Lower leg skin (tissue), 4 donors: ENCODE measurements at places on chromosomes 4 and X.

- DNase-seq, result no peak
Measured at GRCh38 chrX:9842541-9842940, 56.3 kb downstream of the SHROOM2 start.

DNA sequence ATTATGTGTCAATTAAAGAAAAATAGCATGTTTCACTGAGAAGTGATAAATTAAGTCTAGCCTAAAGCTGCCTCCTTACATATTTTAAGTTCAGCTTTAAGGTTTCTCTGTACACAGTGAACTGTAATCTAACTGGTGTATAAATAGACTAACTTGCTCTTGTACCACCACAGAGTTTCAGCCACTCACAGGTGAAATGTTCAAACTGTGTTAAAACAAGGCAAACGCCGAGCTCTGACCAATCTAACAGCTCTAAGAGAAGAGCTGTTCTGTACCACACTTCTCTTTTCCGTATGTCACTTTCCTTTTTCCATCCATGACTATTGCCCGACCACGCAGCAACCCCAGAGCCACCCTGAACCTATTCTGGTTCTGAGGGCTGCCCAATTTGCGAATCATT lies 64.5 kb downstream of the DCHS2 start:
- no peak for DNase-seq

GRCh38 chrX:51332188-51332942 lies at the start of gene NUDT10:
Gene NUDT10, plus strand, starts transcription at chrX:51332822. Its CDS starts 144 bp downstream, at chrX:51332966.
- DNase-seq, result no peak

DNA sequence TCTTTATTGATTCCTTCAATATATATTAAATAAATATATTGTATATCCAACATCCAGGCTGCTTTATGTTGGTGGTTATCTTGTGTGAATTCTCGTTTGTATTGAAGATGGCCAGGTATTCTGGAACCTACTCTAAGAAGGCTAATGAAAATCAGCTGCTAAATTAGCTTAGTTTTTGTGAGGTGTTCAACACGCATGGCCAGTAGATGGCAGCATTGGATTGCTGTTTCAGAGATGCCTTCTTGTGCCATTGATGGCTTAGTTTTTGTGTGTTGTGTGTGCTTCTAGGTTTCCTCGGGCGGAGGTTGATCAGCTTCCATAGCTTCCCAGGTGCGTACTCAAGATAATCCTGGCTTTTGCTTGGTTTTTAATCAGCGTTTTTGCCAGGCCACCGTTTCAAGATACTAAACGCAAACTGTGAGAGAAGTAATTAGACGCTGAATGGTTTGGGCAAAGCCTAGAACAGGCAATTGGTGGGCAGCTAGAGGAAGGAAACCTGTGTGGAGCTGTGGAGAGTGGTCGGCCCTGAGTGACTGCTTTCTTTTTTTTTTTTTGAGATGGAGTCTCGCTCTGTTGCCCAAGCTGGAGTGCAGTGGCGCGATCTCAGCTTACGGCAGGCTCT lies 15.1 kb downstream of the NOCT start:
- DNase-seq, result peak; percentile 69

DNA sequence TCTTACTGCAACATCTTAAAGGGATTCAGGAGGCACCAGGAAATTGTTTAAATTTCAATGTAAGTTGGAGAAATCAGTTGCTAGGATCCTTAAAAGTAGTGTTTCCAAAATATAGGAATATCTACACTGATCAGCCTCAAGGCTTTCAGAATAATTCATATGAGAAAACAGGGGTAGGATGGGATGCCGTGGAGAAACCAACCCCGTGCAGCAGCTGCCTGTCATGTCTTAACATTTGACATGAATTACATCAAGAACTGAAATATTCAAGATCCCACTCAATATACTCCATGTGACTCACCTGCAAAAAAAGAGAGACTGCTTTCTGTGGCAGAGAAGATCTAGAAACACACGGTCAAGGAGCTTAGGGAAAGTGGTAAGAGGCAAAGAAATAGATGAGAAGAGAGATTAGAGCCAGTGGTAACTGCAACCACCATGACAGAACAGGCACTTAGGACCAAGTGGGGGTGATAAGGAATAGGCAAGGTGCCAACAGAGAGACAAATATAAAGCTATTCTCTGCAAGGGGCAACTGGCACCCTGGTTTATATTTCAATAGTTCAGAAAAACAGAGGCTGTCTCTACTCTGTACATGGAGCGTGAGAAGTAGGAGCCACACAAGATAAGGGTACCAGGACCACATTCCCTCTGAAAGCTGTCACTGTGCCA lies 64.0 kb downstream of the SLC39A8 start:
- DNase-seq, result no peak

DNA sequence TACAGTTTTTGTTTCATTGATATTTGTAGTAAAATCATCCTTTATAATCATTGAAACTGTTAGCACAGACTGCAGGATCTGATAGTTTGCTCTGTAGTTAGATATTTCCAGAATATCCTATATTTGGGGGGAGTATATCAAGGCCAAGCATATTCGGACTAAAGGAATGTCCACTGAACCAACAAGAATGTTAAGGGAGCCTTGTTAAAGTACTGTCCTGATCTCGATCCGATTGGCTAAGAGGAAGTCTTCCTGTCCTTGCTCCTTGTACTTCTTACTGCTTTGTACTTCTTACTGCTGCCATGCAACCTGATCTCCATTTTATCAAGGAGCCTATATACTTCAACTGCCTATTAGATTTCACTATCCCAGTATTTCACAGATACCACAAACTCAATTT lies 449.3 kb downstream of the RPA4 start:
- no peak for DNase-seq

GRCh38 chr4:4443821-4444220 lies 56.9 kb downstream of the NSG1 start:
- DNase-seq, result no peak

- DNase-seq, result no peak
Measured at GRCh38 chr4:16293210-16293838, 67.1 kb upstream of the TAPT1 start.

DNA sequence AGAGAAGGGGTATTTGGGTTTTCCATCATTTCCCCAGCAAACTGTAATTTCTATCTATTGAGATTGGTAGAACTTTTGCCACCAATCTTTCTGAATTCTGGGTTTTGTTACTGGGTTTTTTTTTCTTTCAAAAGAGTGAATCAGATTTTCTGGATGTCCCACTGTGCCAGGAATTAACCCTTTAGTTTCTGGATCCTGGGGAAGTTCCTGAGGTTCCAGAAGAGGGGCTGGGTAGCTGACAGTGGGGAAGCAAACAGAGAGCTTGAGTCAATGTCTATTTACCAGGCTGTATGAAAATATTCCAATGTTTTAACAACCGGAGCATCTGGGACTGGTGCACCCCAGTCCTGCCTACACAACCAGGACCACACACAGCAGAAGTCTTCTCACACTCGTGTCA lies 25.8 kb upstream of the SOD3 start:
- no peak for DNase-seq

- DNase-seq, result no peak
Measured at GRCh38 chrX:12843061-12843667, 23.7 kb upstream of the TLR7 start.

GRCh38 chrX:85620466-85620865 lies 241.0 kb upstream of the POF1B start:
- DNase-seq, result no peak

- DNase-seq, result no peak
Measured at GRCh38 chr4:104905065-104905464, 241.6 kb upstream of the TET2 start.

GRCh38 chrX:50765986-50766385 lies 48.0 kb downstream of the SHROOM4 start:
- DNase-seq, result no peak

- no peak for DNase-seq
Measured at GRCh38 chr4:70632028-70632427, 3.5 kb downstream of the ENAM start.

DNA sequence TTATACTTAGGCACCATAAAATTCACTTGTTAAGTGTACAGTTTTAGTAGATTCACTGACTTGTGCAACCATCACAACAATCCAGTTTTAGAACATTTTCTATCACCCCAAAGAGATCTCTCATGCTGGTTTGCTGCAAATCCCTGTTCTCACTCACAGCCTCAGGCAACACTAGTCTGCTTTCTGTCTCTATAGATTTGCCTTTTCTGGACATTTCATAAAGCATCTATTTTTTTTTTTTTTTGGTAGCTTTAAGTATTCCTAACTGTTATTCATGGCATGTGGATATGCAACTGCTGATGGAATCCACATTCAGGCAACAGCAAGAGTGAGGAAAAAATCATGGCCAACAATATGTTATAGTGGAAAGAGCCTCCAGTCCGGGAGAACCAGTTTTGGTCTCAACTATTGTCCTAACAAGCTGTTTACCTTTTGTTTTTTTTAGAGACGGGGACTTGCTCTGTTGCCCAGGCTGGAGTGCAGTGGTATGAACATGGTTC lies 27.0 kb upstream of the TMEM150C start:
- no peak for DNase-seq

DNA sequence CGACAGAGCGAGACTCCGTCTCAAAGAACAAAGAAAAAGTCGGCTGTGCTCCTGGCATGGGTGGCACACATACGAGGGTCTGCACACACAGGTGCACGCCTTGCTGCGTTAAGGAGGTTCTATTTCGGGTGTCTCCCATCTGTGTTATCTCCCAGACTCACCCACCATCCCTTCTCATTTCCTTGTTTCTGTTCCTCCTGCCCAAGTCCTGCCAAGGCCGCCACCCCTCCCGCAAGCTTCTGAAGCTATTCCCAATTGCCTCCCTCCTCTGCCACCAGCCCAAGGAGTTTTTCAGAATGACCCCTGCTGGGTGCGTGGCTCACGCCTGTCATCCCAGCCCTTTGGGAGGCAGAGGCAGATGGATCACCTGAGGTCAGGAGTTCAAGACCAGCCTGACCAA lies 6.0 kb upstream of the IL3RA start:
- DNase-seq, result no peak

DNA sequence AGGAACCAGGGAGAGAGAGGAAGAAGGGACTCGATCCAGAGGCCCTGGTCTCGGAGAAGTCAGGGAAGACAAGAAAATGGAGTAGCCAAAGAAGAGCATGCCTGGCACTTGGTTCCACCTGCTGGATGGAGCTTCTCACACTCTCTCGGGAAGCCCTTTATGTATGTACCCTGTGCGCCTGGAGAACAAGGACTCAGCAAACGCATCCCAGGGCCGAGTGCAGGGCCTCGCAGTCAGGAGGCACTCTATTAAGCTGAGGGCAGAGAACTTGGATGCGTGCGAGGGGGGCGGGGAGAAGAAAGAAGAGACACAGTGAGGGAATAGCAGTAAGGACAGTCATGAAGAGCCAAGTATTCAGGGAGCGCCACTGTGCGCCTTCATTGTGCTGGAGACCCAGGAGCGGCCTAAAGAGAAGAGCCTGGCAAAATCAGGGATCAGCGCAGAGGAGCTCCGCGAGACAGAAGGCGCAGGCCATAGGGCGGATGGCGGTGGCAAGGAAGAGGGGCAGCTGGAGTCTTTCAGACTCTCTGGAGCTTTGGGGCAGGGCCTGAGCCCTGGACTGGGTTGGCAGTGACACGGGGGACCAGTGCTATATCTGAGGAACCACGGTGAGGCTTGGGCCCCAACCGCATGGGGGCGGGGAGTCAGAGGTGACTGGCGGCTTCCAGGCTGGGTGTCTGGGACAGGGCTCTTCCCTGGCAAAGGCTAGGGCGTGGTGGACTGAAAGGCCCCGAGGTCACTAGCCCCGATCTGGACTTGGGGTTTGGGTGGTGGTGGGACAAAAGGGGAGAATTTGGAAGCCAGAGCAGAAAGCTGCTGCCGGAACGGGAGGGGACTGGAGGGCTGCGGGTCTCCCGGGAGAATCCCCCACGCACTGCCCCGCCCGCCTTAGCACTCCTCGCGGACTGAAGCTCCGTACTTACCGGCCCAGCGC lies 1.9 kb upstream of the SEPTIN6 start:
- peak; percentile 72 for DNase-seq

DNA sequence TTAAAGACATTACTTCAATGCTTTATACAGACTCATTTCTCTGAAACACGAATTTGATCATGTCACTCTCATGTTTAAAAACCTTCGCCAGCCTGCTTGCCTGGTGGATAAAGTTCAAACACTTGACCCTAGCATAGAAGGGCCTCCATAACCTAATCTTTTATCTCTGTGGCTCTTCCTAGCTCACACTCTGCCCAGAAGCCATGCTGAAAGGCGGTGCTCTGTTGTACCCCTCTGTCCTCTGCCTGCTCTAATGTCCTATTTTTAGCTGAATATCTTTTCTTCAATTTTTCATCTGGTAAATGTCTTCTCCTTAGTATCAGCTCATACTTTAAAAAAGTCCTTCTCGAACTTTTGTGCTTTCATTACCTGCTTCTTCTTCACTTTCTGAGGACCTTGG lies 302.6 kb upstream of the BOD1L1 start:
- no peak for DNase-seq

GRCh38 chr4:25030277-25031076 lies at the start of gene LGI2:
Gene LGI2, minus strand, starts transcription at chr4:25030946. Its CDS starts 253 bp downstream, at chr4:25030693.
- DNase-seq, result no peak

DNA sequence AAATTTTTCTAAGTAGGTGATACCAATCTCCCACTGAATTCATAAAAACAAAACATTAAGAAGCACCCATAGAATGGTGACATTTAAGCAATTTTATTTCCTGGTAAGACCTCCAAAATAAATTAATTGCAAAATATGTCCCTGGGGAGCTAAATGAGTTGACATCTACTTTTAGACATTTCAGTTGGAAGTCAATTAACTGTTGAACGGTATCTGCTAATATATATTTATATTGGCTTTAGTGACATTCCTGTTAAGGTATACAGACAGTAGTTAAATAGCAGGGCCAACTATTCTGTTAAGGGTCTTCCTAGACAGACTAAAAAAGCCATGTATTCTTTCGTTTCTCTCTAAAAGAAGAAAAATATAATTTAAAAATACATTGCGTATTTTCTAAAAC lies at the start of gene PRR27:
Gene PRR27, plus strand, starts transcription at position 301 of the 400 bp plus-strand sequence. CDS start 139 bp downstream, outside the sequence.
- DNase-seq, result no peak

GRCh38 chrX:110310896-110311295 lies 7.0 kb downstream of the AMMECR1 start:
- DNase-seq, result no peak

- no peak for DNase-seq
Measured at GRCh38 chr4:152996672-152997071, 60.5 kb downstream of the FHDC1 start.

DNA sequence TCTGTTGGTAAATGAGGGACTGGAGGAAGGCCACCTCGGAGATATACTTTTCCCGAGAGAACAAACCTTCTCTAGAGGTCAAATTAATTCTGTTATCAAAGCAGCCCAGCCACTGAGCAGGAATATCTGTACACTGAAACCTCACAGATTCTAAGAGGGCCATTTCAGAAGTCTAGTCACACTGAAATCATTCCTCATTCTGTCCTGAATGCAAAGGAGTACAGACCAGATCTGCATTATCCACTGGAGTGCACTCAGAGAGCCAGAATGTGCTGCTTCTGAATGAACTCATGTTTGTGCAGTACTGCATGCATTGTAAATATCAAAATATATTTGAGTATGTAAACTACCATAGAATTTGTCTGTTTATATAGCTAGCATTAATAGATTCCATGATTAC lies 278.3 kb upstream of the FSTL5 start:
- DNase-seq, result no peak

GRCh38 chrX:81120258-81120935 lies 81.3 kb downstream of the HMGN5 start:
- no peak for DNase-seq

DNA sequence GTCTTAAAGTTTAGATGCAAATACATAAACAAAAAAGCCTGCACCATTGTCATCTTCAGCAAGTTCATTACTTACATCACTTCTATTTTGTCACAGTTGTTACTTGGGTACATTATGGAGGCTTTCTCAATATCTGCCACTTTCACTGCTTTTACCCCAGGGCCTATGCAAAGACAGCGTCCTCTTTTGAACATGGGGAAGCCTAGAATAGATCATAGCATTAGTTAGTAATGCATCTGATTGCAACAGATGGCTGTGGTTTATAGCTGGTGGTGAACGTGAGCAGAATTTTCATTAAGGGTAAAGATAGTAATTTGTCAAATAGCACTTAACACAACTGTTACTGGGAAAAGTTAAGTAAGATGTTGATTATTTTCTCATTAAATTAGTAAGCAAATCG lies 729 bp downstream of the CXCL11 start:
- no peak for DNase-seq
